BJ (cell line): ENCODE measurements at places on chromosomes 13 and 19. TPM values are rescaled to one million over a fixed set of nuclear protein-coding genes. Genes with fewer than 3 reads are reported as not detected.

DNA sequence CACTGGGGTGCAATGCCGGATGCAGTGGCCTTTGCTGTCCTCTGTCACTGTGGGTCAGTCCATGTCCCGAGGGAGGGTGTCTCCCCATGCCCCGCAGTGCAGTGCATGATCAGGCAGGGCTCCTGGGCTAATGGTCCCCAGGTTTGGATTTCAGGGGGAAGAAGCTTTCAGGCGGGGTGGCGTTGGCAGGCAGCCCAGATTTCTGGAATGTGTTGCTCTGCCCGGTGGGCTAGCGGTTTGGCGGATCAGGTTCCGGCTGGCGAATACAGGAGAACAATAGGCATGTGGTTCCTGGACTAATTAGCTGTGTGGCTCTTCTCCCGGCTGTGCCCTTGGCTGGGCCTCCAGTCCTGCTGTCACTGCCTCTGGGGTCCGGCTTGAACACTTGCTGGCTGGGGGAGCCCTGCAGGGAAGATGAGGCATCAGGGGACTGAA, 141.3 kb downstream of the FGF9 start:
- DNase-seq = no peak

DNA sequence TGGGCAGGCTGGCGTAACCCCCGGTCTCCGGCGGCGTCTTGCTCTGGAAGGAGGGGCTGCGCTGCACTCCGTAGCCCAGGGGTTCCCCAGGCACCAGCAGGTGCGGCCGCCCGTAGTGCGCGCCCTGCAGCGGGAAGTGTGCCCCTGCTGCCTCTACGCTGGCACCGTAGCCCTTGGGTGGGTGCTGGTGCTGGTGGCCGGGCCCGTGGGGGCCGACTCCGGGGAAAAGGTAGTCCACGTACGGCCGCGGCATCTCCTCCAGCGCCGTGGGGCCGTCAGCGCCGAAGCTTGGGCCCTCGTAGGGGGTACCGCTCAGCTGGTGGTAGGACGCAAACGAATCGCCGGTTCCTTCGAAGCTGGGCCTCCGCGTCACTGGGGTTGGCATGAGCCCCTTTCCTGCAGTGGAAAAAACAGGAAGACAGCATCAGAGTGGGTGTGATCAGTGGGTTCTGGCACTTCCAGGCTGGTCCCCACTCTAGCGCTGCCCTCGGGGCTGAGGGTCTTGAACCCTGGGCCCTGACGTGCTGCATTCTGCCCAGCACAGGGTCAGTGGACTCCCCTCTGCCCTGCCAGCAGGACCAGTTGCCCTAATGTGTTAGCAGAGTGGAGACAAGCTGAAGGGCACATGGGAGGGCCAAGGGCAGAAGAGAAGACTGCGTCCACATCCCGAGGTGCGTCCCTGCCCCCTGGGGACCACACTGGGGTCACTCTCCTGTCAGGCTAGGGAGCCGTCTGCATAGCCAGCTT, 72.3 kb downstream of the LATS2 start:
- no peak for DNase-seq

GRCh38 chr19:4537953-4538600, 1.8 kb downstream of the LRG1 start:
- no peak for DNase-seq

- DNase-seq = no peak
Observed at GRCh38 chr19:43471091-43471490, 5.7 kb upstream of the LYPD3 start.

The KIR2DL4 gene
- not detected in 2 replicates for polyA plus RNA-seq

The C19orf85 gene
- polyA plus RNA-seq = not detected in 2 replicates
